ENCODE measurements at places on chromosomes 5 and 9.

GRCh38 chr5:154191467-154192261 is 1.1 kb downstream of the GALNT10 start:
- DNase-seq, result no peak

GRCh38 chr5:133130387-133131118 is 78.7 kb downstream of the HSPA4 start:
- DNase-seq, result no peak

DNA sequence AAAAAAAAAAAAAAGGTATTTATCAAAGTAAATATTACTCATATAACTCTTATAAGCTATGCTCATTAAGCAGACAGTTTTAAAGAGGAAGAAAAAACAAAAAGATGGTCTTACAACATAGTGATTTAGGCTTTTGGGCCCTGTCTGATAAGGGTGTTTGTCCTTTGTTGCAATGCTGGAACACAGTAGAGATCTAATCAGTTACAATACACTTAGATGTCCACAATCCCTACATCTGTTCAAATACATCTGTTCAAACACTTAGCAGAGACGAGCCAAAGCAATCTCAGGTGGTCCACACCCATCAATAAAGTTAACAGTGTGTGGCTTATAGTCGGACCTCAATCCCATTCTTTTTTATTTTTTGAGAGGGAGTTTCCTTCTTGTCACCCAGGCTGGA is 11.0 kb downstream of the PRXL2C start:
- no peak for DNase-seq

- DNase-seq, result no peak
Observed at GRCh38 chr5:147073098-147073497, 161.7 kb upstream of the STK32A start.

DNA sequence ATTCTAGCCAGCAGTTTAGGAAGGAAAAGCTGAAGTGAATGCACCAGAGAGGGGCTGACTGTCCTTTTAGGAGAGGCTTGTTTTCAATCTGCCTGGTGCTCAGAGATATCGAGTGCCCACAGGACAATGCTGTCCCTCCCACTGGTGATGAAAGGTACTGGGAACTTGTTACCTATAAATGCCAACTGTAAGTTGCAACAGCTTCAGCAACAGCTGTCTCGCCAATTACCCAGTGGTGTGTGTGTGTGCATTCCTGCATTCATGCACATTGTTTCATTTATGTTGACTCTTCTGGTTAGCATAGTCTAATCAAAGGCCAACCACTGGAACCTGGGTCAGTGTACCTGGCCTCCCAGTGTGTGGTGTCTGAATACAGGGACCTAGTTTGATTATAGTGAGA is 161.1 kb downstream of the CSNK1G3 start:
- no peak for DNase-seq

- DNase-seq, result no peak
Observed at GRCh38 chr5:65021527-65022226, 252.9 kb downstream of the CWC27 start.

- DNase-seq, result no peak
Observed at GRCh38 chr5:67195406-67196275, 958 bp downstream of the CD180 start.

DNA sequence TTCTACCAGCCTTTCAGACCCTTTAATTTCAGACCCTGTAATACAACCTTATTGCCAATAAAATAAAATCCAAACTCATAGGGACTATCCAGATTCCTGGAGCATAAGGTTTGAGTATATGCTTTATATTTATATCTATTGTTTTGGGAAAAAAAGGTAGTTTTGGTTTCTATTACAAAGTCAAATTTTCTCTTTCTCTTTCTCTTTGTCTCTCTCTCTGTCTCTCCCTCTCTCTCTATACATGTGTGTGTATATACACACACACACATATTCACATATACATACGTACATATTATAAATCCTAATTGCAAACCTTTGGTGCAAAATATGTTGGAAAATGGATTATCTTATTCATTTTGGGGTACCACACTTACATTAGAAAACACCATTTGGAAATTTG is 39.0 kb downstream of the TMEM232 start:
- DNase-seq, result no peak

- no peak for DNase-seq
Observed at GRCh38 chr5:172487671-172488070, 33.3 kb upstream of the SH3PXD2B start.

DNA sequence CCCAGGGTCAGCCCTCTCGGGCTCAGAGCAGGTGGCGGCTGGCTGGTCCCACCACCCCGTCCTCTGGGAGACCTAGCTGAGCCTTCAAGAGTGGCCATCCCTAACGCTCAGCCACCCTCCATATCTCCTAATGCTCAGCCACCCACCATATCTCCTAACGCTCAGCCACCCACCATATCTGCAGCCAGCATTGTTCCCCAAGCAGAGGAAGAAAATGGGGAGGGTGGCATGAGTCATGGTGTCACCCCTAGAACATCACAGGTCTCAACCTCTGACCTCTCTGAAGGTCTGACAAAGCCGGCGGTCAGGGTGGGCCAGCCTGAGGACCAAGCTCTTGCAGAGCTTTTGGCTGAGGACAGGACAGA is 14.7 kb downstream of the LHX3 start:
- DNase-seq, result no peak

- DNase-seq, result no peak
Observed at GRCh38 chr5:150632305-150633160, 7.9 kb upstream of the SYNPO start.

DNA sequence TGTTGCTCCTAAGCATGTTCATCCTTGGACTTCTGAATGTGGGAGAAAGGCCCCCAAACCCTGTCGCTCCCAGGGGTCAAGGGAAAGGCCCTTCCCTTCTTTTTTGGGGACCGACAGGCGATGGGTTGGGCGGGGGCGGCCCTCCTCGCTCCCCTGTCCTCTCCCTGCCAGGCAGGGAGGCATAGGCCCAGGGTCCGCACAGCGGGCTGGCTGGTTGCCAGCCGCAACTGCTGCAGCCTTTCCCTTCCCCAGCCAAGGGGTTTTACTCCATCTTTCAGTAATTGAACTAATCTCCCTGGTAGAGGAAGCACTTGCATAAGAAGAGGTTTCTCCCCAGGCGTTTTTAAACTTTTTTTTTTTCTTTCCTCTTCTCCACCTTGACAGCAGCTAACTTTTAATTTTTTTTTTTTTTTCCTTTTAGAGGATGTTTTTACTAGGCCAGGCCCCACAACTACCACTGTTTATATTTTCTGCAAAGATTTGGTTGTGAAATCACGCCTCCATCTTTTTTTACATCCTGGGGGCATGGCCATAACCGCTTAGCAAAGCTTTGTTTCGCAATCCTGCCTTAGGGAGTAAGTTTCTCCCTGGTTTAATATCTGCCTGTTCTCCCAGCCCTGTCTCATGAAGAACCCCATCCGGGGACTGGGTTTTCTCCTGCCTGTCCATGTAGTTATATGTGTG is 216.9 kb upstream of the ZNF608 start:
- no peak for DNase-seq

- DNase-seq, result no peak
Observed at GRCh38 chr9:116566677-116567488, 120.2 kb upstream of the TRIM32 start.

GRCh38 chr5:179160584-179160983 is 100.4 kb downstream of the ZNF354C start:
- DNase-seq, result no peak

DNA sequence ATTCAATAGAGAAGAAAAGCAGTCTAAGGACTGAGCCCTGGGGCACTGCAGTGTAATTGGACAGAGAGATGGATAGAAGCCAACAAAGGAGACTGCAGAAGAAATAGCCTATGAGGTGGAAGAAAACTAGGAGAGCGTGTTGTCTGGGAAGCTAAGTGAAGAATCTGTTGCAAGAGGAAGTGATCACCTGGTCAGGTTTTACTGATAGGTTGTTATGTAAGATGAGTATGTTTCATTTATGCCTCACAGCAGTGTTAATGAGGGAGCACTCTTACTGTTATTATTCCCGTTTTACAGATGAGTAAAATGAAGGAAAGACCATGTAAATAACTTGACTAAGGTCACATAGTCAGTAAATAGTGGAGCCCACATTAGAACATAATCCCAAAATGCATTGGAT is 80.0 kb upstream of the GRHPR start:
- DNase-seq, result no peak

- DNase-seq, result no peak
Observed at GRCh38 chr9:16337322-16338029, 533.0 kb downstream of the BNC2 start.

GRCh38 chr5:140341591-140341990 is 4.8 kb downstream of the HBEGF start:
- no peak for DNase-seq

DNA sequence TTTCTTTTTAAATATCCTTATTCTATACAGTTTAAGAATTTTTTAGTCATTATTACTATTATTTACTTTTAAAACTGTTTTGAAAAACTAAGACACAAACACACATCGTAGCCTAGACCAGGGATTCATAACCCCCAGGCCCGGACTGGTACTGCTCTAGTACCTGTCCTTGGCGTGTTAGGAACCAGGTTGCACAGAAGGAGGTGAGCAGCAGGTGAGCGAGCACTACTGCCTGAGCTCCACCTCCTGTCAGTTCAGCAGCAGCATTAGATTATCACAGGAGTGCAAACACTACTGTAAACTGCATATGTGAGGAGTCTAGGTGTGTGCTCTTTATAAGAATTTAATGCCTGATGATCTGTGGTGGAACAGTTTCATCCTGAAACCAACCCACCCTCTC is 357.0 kb downstream of the PTPRD start:
- no peak for DNase-seq

- DNase-seq, result peak; percentile 63
Observed at GRCh38 chr5:91419571-91420537, 36.7 kb upstream of the ARRDC3 start.

DNA sequence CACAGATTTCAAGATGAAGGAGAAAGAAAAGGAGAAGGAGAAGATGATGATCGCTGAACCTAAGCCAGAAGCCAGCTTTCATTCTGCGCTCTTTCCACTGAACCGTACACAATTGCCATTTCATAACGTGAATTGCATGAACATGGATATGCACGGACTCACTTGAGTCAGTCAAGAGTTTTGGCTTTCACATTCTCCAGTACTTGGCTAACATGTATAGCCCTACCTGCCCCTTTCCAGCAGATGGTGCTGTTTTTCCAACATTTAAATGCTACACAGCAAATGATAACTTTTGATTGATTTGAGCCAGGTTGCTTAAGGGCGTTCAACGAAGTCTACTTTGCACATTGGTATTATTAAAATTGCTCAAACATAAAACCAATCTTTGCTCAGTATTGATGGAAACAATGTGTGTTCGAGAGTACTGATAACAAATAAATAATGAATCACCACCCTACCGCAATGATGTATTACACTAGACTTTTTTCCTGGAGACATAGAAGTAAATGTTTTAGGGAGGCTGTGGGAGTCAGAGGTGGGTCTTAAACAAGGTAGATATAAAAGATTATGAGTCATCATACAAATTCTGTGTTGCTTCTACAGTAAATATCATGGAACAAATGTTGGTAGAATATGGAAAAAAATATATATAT is 196.4 kb downstream of the TRPM3 start:
- DNase-seq, result no peak

GRCh38 chr9:16553869-16554540 is 316.5 kb downstream of the BNC2 start:
- no peak for DNase-seq

DNA sequence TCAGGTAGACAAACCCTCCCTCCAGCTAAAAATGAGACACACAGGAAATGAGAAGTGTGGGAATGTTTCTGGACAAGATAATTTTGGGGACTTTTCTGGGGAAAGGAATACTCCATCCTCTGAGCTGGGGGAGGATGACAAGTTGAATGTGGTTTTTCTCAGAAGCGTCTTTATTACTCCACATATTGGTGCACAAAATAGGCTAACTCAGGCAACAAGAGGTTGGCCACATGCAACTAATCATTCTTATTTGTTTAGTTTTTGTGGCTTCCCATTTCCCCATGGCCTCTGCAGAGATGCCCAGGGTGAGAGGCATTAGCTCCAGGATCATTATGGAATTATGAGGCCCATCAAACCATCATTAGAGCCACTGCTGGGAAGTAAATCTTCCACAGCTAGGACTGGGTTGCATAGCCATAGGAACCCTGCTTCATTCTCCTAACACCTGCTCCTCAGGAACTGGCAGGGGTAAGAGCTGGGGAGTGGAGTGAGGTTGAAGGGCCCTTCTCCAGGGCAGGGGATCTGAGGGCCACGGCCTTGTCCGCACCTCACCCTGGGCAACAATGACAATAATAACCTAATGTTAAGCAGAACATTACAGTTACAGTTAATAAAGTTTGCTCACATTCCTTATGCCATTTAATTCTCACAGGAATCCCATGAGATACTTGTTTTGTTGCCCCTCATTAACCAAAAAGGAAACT is 9.3 kb upstream of the SIL1 start:
- no peak for DNase-seq

DNA sequence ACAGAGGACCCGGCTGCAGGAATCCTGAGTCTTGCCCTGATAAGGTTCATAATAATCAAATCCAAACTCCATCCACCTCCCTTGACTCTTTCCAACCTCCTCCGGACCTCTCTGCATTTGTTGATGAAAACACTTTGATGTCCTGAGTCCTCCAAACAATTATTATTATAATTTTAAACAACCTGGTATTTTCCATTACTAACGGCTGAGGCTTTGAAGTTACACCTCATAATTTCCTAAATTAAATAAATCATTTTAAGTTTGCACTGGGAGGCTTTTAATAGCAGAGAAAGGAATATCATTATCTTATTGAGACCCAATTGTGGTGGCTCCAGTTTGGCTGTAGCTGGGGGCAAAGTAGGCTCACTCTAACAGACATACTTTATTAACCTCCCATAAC is 9.5 kb downstream of the MSX2 start:
- no peak for DNase-seq

DNA sequence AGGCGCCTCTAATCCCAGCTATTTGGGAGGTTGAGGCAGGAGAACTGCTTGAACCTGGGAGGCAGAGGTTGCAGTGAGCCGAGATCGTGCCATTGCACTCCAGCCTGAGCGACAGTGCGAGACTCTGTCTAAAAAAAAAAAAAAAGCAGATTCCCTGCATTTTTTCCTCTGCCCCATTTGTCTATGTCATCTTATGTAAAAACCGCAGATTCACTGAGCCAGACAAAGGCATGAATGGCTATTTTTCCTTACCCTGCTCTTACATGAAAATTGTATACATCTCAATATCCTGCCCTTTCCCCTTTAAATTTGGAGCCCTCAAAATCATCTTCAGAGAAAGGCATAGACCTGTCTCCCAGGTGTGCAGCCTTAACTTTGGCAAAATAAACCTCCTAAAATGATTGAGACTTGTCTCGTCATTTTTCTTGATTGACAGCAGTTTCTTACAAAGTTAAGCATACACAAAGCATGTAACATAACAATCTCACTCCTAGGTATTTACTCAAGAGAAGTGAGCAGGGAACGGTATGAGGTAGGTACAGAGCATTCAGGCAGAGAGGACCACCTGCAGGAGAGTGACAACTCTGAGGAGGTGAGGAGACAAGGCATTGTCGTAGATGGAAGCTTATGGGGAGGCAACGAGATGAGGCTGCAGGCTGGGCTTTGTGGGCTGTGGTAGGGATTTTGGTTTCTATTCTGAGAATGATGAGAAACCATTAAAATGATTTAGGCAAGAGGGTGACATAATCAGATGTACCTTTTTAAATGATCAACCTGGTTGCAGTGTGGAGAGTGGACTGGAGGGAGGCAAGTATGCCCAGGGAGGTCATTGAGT is 65.7 kb upstream of the IL6ST start:
- DNase-seq, result no peak

All from activated T-cell treated with anti-CD3 and anti-CD28 coated beads for 24 hours (primary cell).